ENCODE measurements at places on chromosomes 11 and 22. TPM values are rescaled to one million over a fixed set of nuclear protein-coding genes. Genes with fewer than 3 reads are reported as not detected.

The IGSF22 gene
- not detected for total RNA-seq

The JAM3 gene
- total RNA-seq = 5.0 TPM

The DRICH1 gene
- total RNA-seq = 1.8 TPM

The OR8B2 gene
- total RNA-seq = not detected

The MYO7A gene
- 0.07 TPM for total RNA-seq

The VWA5A gene
- total RNA-seq = 6.7 TPM

The FAT3 gene
- not detected for total RNA-seq

DNA sequence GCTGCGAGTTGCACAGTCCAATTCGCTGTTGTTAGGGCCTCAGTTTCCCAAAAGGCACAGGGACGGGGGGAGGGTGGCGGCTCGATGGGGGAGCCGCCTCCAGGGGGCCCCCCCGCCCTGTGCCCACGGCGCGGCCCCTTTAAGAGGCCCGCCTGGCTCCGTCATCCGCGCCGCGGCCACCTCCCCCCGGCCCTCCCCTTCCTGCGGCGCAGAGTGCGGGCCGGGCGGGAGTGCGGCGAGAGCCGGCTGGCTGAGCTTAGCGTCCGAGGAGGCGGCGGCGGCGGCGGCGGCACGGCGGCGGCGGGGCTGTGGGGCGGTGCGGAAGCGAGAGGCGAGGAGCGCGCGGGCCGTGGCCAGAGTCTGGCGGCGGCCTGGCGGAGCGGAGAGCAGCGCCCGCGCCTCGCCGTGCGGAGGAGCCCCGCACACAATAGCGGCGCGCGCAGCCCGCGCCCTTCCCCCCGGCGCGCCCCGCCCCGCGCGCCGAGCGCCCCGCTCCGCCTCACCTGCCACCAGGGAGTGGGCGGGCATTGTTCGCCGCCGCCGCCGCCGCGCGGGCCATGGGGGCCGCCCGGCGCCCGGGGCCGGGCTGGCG, at the start of gene BCR:
TSS of gene BCR (plus strand) at position 209 of the 592 bp plus-strand sequence. CDS start 452 bp downstream, outside the sequence.
- peak within 1 kb of the TSS; percentile 81 for H3K4me3 ChIP-seq
- peak; percentile 59 for DNase-seq
- H3K27ac ChIP-seq = peak within 1 kb of the TSS; percentile 74
- peaks cover 30% of the 10 kb centered on the region for H3K36me3 ChIP-seq

- DNase-seq = peak; percentile 29
- peaks cover 51% of the 10 kb centered on the region for H3K4me1 ChIP-seq
- no peaks in the 10 kb centered on the region for H3K27me3 ChIP-seq
Observed at GRCh38 chr11:66328031-66328301, 8.3 kb downstream of the RIN1 start.

DNA sequence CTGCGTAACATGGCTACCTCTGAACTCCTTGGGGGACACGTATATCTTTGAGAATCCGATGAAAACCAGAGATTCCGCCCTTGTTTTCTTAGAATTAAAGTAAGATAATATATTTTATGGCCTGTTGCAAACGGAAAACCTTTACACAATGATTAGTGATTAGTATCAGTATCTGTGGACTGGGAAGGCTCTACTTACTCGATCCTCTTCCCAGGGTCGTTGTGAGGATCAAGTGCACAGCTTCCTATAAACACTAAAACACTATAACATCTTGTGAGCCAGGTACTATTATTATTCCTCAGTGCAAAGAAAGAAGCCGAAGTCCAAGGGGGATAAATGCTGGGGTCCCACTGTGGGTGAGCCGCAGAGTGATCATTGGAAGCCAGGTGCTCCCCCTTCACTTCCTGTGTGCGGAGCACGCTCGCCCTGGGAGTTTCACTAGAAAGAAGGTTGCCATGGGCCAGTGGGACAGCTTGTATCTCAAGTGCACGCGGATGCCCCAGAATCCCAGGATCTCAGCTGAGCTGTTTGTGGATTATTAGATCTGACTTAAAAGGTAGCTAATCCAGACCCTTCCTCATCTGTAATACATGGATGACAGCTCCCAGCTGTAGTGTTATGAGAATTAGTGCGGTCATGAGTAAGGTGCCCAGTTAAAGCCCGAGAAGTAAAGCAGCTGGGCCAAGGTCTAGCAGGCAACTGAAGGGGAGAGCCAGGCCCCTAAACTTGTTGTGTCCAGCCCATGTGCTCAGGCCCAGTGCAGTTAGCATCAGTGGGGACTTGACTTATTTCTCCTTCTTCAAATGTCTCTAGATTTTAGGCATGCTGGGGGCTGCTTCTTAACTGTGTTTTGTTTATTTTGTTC, 839 bp downstream of the CBY1 start:
- peak overlapping the region; percentile 98 for H3K27ac ChIP-seq
- DNase-seq = peak; percentile 54
- H3K4me1 ChIP-seq = peaks cover 21% of the 10 kb centered on the region
- no peaks in the 10 kb centered on the region for H3K36me3 ChIP-seq

GRCh38 chr11:45209000-45209879, 62.8 kb downstream of the PRDM11 start:
- no peaks in the 10 kb centered on the region for H3K27me3 ChIP-seq
- H3K4me3 ChIP-seq = no peak overlapping the region
- no peaks in the 10 kb centered on the region for H3K4me1 ChIP-seq
- H3K27ac ChIP-seq = no peak overlapping the region
- H3K36me3 ChIP-seq = no peaks in the 10 kb centered on the region
- DNase-seq = no peak

DNA sequence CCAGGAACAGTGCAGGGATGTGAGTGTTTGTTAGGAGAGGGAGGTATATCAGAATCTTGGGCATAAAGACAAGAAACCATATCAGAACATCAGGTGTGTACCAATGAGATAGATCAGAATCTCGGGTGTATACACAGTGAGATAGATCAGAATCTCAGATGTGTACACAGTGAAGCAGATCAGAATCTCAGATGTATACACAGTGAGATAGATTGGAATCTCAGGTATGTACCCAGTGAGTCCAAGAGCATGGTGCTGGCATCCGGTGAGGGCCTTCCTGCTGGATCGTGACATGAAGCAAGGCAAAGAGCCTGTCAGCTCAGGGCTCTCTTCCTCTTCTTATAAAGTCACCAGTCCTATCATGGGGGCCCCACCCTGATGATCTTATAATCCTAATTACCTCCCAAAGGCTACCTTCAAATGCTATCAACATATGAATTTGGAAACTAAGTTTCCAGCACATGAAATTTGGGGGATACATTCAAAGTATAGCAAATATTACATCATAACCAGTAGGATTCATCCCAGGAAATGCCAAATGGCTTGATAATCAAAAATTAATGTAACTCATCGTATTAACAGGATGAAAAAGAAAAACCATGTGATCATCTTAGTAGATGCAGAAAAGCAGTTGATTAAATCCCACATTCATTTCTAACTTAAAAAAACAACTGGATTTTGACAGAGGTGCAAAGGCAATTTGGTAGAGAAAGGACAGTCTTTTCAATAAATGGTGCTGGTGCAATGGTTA, 28.6 kb downstream of the PPARA start:
- H3K27ac ChIP-seq = no peak overlapping the region
- no peak for DNase-seq
- H3K36me3 ChIP-seq = peaks cover 50% of the 10 kb centered on the region

DNA sequence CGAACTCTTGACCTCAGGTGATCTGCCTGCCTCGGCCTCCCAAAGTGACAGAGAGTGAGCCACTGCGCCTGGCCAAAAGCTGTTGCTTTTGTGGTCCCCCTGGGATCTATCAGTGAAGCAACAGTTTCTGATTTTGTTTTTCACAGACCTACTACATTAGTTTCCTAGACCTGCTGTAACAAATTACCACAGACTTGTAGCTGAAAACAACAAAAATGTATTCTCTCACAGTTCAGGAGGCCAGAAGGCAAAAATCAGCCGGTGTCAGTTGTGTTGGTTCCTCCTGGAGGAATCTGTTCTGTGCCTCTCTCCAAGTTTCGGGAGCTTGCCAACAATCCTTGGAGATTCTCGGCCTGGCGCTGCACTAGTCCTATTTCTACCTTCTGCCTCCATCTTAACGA, 8.5 kb upstream of the SLC35C1 start:
- no peaks in the 10 kb centered on the region for H3K36me3 ChIP-seq
- no peak for DNase-seq
- no peak overlapping the region for H3K27ac ChIP-seq
- H3K4me1 ChIP-seq = peaks cover under 1% of the 10 kb centered on the region
- peaks cover 4% of the 10 kb centered on the region for H3K27me3 ChIP-seq

DNA sequence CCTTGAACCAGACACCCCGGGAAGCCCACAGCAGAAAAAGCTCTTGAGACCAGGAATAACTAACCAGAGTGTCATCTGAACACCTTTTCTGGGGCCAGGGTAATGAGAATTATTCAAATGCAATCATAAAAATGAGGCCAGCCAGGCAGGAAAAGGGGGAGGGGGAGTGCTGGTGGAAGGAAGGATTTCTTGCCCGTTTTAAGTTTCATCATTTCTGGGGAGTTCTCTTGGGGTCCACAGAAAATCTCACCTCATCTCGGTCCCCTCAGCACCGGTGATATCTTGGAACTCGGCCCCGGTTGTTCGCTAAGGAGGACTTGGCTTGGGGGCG, 495 bp upstream of the PKNOX2 start:
- H3K27ac ChIP-seq = no peak overlapping the region
- H3K4me3 ChIP-seq = no peak overlapping the region
- H3K4me1 ChIP-seq = peaks cover 15% of the 10 kb centered on the region

GRCh38 chr22:38075961-38076360, 8.0 kb downstream of the SLC16A8 start:
- no peaks in the 10 kb centered on the region for H3K4me1 ChIP-seq
- H3K27me3 ChIP-seq = peaks cover 10% of the 10 kb centered on the region
- H3K27ac ChIP-seq = no peak overlapping the region
- no peak overlapping the region for H3K4me3 ChIP-seq
